ENCODE measurements at places on chromosomes 11 and 22. TPM values are rescaled to one million over a fixed set of nuclear protein-coding genes. Genes with fewer than 3 reads are reported as not detected.
A peak's percentile ranks its signal among the peaks of the same experiment; 100 is the strongest.

Gene TMPRSS13
- total RNA-seq = 0.06 TPM

DNA sequence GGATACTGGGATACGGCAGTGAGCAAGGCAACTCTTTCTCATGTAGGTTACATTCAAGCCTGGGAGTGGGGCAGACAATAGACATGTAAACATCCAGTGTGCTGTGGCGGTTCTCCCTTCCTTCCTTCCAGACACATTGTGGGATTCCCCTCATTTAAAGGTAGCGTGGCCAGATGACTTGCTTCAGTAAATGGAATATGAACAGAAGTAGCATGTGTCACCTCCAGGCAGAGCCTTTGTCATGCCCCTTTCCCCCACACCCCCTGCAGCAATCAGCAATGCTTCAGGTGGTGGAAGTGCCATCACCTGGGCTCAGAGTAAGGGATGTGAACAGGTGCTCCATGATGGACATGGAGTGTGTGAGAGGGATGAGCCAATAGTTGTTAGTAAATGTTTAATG lies 34.8 kb upstream of the TTC12 start:
- no peak for DNase-seq

Gene HBB
- total RNA-seq = not detected

Gene CDCA5
- total RNA-seq = 3.7 TPM

- DNase-seq = no peak
Measured at GRCh38 chr11:72652873-72653630, 21.2 kb downstream of the PDE2A start.

Gene JAML
- total RNA-seq = not detected

DNA sequence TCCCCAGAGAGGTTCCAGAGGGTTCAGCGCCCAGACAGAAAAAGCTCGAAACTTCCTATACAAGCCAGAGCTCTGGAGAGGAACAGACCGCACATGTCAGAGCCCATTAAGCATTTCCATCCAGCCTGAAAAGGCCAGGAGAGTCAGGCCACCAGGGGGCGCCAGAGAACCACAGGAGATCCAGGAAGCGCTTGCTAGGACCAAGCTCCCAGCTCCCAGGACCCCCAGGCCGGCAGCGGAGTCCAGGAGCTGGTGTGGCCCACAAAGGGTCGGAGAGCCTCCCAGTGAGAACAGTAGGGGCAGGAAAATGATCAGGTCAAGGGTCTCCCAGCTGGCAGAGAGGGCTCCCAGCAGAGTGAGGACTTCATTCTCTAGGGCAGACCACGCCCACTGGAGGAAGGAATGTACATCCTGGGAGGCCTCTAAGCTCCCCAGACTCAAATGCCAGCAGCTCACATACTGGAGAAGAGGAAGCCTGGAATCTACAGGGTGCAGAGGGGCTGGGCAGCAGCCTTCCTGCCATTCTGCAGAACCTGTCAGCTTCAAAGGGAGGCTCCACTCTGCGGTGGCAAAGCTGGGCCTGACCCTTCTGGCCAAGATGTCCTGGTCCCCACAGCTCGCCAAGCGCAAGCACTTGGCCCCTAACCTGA lies 2.1 kb upstream of the MEI1 start:
- DNase-seq = peak; percentile 65

DNA sequence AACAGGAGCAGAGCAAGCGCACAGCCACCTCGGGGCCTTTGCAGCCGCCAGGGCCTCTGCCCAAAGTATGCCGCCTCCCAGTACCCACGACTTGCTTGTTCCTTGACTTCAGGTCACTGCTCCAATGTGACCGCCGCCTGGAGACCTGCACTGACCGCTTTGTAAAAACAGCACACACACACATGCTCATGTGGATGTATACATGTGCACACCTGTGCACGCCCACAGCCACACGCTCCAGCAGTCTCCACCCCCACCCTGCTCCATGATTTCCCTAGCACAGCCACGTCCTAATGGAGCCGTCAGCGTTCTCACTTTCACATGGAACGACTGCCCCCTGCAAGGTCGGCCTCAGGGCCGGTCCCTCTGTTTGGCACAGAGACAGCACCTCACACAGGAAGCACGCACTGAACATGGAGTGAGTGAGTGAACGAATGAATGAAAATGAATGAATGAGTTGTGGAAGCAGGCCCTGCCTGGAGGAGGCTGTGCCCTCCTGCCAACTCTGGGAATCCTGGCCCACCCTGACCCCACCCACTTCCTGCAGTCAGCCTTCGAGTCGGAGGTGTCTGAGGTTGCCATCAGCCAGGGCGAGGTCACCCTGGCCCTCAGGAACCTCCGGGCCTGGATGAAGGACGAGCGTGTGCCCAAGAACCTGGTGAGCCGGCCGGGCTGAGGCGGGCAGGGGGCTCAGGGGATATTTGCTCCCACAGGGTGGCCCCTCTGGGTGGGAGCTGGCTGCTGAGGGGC lies 8.0 kb downstream of the ALDH3B1 start:
- DNase-seq = no peak

- no peak for DNase-seq
Measured at GRCh38 chr22:44158816-44159215, 21.9 kb upstream of the PARVG start.

Gene INPP5J
- 0.35 TPM for total RNA-seq

Gene PLA2G3
- total RNA-seq = not detected

DNA sequence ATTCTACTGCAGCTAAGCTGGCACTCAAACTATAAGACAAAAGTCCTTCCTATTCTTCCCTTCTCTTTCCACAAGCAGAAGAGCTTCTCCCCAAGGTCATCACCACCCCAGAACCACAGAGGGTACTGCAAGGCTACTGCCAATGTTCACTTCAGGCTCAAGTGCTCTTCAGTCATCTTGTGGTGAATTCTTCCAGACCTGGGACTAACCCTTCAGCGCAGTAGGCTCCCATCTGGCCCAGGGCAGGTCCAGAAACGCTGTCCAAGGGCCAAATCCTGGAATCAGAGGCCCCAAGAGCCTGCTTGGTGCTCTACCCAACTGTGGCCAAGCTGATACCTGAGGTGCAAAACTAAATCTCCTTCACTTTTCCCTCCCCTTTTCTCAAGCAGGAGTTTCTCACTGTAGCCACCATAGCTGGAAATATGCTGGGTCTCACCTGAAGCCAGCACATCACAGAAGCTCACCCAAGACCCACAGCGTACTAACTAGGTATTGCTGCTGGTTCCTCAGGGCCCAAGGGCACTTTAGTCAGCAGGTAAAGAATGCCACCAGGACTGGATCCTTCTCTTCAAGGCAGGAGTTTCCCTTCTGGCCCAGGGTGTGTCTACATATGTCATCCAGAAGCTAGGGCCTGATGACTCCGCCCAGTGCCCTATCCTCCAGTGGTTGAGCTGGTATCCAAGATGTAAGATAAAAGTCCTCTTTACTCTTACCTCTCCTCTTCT lies 27.8 kb downstream of the FCHSD2 start:
- no peak for DNase-seq

Gene MYEOV
- total RNA-seq = 1.2 TPM

Gene FOLR1
- total RNA-seq = 1.2 TPM

DNA sequence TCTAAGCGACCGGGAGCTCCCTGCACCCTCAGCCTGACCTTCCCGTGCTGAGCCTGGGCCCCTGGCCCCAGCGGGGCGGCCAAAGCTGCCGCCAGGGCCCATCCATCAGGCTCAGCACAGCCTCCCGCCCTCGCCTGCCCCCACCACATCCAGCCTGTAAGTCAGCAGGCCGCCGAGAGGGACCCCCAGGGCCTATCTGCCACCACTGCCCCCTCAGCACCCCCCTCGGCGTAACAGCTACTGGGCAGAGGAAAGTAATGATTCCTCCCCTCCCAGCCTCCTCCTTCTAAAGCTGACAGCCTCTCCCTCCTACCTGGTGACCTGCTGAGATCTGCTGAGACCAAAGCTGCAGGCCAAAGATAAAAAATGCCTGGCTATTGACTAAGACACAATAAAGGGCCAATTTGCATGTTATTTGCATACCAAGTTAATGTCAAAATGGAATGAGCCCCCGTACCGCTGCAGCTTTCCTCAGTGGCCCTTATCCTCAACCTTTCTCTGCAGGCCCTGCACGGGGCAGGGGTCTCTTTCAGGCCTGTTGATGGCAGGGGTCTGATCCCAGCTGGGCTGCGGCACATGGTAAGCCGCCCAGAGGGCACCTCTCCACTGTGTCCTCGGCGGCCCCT lies 51.6 kb downstream of the RPUSD4 start:
- no peak for DNase-seq

Gene TESMIN
- 10.8 TPM for total RNA-seq

Gene DDX6
- 110 TPM for total RNA-seq

Gene MMP27
- not detected for total RNA-seq

Gene SLC16A8
- total RNA-seq = not detected

Gene PGA5
- total RNA-seq = not detected

DNA sequence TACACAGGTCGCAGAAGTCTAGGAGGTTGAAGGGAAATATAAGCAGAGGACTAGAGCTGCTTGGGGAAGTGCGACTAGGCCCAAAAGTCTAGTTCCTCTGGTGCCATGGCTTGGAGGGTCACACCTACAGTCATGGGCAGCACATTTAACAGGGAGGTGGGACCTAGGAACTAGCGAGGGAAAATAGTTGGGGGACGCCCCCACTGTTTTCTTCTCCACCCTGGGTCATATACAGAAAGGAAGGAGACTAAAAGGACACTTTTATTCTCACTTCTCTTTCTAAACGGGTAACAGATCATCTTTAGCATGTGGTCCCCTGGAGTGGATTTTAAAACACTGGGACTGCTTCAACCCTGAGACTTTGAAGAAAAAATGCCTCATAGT lies 16.6 kb downstream of the APIP start:
- no peak for DNase-seq

DNA sequence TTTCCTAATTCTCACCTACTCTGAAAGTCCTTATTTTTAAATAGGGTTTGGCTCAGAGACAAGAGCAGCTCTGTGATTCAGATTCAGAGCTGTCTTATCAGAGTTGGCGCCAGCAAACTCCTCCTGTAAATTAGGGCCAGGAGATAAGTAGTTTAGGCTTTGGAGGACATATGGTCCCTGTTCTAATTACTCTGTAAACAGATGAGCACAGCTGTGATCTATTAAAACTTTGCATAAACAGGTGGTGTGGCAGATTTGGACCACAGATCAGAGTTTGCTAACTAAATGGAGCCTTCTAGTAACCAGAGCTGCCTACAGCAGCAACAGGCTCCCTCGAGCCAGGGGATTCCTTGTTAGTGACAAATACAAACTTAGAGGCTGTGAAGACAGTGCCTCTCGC lies 27.9 kb downstream of the YPEL1 start:
- no peak for DNase-seq

- no peak for DNase-seq
Measured at GRCh38 chr11:31236143-31236542, 133.4 kb downstream of the DCDC1 start.

DNA sequence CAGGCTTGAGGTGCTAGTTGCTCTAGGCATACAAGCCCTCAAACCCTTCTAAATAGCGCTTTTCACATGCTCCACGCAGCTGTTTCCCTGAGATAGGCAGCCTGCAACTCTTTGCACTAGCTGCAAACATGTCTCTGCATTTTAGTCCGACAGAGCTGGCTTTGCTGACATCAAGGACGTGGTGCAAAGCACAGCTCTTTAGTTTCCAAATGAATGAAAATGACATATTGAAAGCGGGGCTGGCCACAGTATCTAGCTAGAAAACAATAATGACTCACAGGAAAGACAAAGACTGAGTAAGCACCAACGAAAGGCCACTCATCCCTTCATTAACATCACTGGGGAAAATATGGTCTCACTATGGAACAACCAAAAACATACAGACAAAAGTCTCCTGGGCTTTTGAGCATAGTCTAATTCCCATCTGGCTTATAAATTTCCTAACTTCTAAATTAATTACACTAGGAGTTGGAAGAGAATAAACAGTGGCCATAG lies 15.3 kb upstream of the ZC3H12C start:
- DNase-seq = no peak

DNA sequence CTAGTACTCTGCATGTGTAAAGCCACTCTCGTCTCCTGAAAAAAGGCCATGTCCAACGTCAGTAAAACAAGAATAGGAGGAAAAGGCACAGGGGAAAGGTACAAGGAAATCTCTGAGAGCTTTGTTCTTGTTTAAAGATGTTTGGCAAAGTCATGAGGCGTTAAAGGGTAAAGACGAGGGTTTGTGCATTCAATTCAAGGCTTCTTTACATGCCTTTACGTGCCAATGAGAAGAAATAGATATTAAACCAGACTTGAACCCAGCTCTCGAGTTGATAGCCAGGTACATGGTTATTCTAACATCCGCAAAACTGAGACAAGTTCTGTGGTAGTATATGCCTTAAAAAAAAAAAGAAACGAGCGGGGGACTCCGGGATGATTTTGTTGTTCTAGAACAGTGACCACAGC lies 704 bp upstream of the CFL1 start:
- DNase-seq = no peak

GRCh38 chr11:15418921-15419320 lies 304.2 kb downstream of the INSC start:
- no peak for DNase-seq

DNA sequence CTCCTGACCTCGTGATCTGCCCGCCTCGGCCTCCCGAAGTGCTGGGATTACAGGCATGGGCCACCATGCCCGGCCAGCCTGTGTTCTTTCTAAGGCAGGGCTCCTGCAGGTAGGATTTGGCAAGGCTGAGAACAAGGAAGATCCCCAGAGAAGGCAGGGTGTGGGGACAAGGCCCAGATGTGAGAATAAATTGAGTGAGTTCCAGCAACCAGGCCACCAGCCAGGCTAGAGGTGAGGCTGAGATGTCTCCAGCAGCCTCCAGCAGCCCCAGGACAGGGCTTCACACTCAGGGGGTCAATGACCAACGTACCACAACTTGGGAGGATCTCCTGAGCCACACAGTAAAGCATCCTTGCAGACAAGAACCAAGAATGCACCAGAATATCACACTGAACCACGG lies 75.1 kb downstream of the BUD13 start:
- DNase-seq = no peak
